Neural progenitor cell (in vitro differentiated cells): ENCODE measurements at places on chromosomes 16 and 17.

DNA sequence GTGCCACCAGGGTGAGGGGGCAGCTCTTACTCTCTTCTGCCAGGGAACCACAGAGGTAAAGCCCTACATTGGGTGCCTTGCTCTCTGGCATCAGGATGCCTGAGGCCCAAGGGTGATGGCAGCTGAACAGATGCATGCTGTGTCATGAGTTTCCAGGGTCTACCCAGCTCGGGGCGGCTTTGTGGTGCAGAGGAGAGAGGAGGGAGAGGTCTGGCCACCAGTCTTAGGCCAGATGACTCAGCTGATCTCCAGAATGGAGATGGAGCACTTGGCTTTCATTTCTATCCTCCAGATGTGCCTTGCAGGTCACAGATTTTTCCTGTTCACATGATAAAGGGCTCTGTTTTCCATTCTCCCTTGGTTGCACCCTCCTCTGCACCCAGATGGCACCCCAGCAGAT is 23.6 kb upstream of the USP22 start:
- no peak for DNase-seq

- DNase-seq = no peak
Observed at GRCh38 chr16:14564323-14564722, 65.7 kb downstream of the PARN start.

- no peak for DNase-seq
Observed at GRCh38 chr16:46691726-46692125, 2.3 kb downstream of the ORC6 start.

GRCh38 chr17:42529061-42529460 is 7.0 kb upstream of the NAGLU start:
- no peak for DNase-seq

GRCh38 chr17:56717471-56717870 is 116.2 kb downstream of the C17orf67 start:
- no peak for DNase-seq

GRCh38 chr16:70561623-70562022 is 38.0 kb downstream of the SF3B3 start:
- no peak for DNase-seq

DNA sequence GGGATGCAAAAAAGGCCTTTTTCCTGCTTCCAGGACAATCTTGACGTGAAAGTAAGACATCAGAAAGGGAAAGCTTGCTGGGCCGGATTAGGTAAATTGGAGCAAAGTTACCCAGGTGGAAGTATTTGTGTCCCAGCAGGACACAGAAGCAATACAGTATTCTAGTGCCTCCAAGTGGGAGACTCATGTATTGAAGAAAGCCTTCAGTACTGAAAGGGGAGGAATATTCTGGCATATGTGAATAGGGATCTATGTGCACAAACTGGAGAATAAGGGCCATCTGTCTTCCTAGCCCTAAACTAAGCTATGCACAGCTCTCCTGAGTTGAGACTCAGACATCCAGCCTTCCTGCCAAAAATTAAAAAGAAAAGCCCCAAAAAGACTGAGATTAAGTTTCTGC is 327.3 kb upstream of the CDH8 start:
- DNase-seq = peak; percentile 73

- peak; percentile 53 for DNase-seq
Observed at GRCh38 chr17:74190154-74190553, 13.3 kb upstream of the RPL38 start.

DNA sequence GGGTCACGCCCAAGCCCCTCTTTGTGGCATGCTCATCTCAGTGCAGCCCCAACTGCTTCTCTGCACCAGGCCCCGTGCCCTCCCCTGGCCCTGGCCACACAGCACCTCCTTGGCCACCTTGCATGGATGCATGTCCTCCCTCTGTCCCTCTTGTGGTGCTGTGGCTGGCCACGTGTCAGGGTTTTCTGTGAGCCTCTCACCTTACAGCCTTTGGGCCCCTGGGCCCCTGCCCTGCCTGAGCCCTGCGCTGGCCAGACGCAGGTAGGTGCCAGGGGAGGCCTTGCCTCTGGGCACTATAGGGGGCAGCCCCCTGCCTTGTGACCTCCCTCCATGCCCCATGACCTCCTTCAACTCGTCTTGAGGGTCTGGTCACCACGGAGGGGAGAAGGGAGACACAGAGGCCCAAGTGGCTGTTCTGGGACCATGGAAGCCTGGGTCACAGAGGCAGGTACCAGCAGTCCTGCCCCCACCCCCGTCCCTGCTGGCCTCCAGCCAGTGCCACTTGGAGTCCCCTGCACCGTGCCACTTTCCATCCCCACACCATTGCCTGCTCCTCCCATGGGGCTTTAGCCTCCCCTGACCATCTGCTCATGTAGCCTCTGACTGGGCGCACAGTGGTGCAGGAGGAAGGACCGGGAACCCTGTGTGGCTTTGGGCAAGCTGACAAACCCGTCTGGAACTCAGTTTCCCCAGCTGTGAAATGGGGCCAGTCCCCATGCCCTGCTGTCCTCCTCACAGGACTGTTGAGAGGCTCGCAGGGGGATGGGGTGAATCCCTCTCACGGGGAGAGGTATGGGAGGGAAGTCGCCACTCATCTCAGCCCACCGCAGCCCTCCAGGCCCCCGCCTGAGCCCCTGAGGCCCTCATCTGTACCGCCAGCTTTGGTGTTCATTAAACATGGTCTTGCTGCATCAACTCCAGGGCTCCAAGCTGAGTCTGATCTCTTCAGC is 11.5 kb upstream of the ATP6V0C start:
- DNase-seq = no peak

- DNase-seq = no peak
Observed at GRCh38 chr16:76910931-76911330, 280.1 kb upstream of the MON1B start.

DNA sequence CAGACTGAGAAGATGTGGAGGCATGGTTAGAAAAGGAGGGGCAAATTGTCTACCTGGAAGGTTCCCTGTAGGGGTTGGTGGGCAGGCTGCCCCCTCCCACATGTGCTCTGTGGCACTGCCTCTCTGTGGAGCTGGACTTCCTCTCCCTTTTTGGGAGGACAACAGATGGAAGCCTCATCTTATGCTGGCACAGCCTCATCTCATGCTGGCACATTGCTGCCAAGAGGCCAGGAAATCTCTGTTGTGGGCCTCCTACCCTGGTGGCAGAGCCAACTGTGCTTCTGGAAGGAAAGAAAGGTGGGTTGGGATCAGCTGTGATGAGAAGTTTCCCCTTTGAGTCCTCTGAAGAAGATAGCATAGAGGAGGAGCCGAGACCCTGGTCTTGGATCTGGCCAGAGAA is 19.7 kb upstream of the BRD7 start:
- no peak for DNase-seq

- no peak for DNase-seq
Observed at GRCh38 chr17:67260170-67260987, 15.4 kb upstream of the HELZ start.
